ENCODE measurements at places on chromosomes 4 and X.
A peak's percentile ranks its signal among the peaks of the same experiment; 100 is the strongest.

DNA sequence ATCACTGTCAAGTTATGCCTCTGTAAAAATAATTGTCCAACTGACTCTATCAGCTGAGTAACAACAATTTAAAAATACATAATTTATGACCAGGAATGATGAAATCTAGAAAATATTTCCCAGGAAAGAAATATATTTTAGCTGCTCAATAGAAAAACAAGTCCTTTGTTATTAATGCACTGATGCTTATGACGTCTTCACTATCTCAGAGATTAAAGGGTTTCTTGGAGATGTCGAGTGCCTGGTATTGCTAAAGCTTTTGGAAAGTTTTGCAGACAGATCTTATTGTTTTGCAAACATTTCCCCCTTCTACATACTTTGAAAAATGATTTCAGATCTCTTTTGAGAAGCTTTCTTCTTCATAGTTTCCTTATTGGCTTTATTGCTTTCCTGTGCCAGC lies 154.6 kb upstream of the RPS6KA3 start:
- no peak for DNase-seq

DNA sequence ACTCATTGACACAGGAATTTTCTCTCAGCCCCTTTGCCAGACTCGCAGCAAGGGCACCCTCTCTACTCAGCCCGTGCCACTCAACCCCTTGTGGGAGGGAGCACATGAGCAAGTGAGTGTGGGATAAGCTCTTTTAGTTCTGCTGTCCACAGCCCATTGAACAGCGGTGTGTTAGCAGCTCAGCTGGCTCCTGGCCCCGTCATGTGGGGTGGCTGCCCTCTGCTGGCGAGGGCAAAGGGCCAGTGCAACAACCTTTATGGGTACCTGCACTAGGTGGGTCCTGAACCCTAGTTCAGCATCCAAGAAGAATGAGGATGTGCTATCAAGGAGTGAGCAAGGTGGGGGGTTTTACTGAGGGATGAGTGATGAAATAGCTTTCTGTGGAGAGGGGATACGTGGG lies 85.0 kb upstream of the ZNF81 start:
- peak; percentile 0 for DNase-seq

DNA sequence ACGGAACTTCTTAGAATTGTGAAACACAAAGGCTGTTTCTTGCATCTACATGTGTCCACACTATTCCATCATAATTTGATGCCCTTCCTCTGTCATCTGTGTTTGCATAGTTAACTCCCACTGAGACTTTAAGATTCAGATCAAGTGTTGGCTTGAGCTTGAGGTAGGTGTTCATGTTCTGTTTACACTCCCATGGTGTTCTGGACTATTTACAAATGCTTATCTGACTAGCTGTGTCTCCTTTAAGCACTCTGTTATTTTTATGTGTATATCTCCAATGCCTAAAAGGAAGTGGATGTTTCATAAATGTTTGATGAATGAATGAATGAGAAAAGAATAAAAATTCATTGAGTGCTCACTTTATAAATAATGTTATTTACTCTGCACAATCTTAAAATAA lies 622.7 kb downstream of the RAB28 start:
- no peak for DNase-seq

GRCh38 chr4:81664079-81664478 lies 192.4 kb upstream of the RASGEF1B start:
- DNase-seq = no peak

- no peak for DNase-seq
Measured at GRCh38 chr4:20251796-20252655, at the start of gene SLIT2. SLIT2 (plus strand) TSS chr4:20251905; CDS start chr4:20253816, 1,911 bp downstream.

- no peak for DNase-seq
Measured at GRCh38 chr4:39608451-39608850, 30.2 kb downstream of the SMIM14 start.

DNA sequence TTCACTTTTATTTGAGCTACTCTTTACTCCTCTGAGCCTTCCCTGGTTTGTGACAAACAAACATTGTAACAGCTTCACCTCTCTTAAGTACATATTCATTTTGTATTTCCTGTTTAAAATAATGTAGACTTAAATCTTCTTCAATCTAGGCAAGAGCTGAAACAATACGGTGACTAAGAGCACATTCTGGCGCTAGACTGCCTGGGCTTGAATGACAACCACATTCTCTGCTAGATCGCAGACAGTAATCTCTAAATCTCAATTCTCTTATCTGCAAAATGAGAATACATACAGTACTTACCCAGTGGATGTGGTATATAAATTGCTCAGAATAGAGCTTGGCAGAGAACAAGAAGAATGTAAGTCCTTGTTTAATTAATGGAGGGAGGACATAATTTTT lies 144.8 kb downstream of the ARAP2 start:
- DNase-seq = no peak

GRCh38 chrX:19824603-19825002 lies 62.8 kb downstream of the SH3KBP1 start:
- no peak for DNase-seq

DNA sequence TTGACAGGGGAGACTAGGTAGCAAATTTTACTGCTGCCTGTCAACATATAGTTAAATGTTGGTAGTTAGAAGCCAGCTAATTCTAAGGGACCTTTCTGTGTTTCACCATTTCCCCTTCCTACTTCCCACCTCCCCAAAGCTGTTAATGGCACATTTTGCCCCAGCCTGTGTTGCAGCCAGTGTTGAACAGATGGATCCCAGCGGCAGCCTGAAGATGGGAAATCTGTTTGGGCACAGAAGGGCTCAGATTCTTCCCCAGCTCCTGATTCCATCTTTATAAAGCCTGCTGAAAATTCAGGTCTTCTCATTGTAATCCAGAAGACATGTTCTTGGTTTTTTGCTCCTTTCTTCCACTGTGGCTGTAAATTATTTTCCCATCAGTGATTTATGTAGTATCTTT lies 89.0 kb downstream of the SPRY1 start:
- DNase-seq = peak; percentile 8

DNA sequence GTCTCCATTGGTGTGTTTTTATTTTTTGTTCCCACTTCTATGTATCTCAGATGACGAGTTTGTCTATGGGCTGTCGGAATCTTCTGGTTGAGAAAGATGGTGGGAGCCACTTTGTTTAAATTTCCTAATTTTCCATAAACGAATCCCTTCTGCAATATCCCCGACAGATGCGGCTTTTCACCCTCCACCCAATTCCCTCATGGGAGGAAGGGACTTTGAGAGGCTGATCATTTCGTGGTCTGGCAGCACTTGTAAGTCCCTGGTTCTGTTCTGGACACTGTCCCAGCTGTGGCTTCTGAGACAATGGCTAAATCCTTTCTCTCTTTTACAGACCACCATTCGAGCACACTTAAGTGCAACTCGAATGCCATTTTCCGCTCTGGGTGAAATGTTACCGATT lies 72.2 kb upstream of the PUDP start:
- no peak for DNase-seq

DNA sequence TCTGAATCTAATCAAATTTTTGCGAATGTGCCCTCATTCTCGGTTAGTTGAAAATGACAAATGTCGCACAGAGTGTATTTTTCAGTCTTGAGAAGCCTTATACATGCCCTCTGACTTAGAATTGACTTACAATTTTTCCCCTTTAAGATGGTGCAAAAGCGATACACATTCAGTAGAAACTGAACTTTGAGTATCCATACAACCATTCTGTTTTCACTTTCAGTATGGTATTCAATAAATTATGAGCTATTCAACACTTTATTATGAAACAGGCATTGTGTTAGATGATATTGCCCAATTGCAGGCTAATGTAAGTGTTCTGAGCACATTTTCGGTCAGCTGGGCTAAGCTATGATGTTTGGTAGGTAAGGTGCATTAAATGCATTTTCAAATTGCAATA lies 43.4 kb downstream of the SLC9A7 start:
- DNase-seq = no peak

DNA sequence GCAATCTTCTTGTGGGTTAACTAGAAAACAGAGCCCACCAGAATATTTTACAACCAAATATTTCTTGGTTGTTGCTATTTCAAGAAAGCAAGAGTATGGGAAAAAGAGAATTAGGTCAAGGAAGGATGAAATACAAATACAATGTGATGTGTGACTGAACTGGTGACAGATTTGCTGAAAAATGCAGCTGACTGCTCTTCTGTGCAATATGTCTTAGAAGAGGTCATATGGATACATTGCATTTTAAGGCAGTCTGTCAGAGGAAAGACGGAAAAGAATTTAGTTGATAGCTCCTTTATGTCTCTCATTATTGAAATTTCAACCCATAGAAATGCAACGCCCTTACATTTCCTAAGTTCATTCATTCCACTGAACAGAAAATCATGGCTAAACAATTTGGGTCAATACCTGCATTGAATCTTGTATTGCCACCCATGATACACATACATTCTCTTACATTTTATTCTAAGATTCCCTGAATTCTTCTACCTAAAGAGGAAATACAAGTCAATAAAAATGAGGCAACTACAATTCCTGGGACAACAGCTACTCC lies 423.1 kb downstream of the ADAM29 start:
- DNase-seq = no peak

GRCh38 chr4:65538571-65538970 lies 131.7 kb downstream of the EPHA5 start:
- no peak for DNase-seq

DNA sequence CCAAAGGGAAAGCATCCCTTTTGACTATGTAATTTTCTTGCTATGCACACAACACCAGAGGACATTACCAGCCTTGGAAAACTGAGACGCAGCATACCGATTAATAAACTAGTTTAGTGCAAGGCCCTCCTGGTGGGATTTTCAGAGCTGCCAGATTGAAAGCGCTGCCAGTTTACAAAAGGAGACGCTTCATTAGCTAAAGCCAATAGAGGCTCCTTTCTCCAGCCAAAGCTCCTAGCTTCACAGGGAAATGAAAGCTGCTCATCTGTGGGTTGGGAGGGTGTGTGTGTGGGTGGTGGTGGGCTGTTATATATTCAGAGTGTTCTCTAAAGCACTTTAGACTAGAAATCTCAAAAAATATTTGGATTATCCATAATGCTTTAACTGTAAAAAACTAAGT lies 32.4 kb downstream of the SPANXN4 start:
- DNase-seq = no peak

DNA sequence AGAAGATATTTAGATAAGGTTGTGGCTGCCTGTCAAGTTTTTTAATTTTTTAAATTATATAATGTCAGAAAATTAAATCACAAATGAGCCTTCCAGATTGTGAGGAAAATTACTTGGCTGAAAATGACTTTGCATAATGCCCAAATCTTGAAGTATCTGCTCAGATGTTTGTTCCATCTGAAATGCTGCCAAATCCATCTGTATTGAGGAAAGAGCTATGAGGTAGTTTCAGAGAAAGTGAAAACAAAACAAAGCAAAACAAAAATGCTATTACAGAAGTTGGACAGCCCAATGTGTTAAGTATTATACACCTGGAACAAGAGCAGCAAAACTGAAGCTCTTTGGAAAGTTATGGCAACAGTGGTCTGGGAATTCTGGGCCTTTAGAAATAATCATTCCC lies 23.3 kb upstream of the GUCY1B1 start:
- no peak for DNase-seq

DNA sequence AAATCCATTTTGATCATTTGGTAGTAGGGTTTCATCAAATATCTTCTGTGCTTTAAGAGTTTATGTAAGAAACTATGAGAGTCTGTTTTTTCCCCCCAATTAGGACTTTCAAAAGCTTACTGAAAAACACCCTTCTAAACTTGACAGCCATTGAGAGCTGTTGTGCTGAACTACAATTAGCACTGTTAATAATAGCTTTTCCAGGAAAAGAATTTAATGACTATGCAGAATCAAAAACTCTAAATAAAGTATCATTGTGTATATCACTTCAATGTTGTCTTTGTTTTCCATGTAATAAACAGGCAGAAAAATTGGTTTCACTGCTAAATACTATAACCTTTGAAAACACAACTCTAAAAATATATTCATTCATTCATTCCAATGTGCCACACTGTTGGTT lies 121.4 kb upstream of the PDE5A start:
- DNase-seq = no peak

GRCh38 chr4:15149839-15150592 lies 147.7 kb downstream of the CPEB2 start:
- no peak for DNase-seq

DNA sequence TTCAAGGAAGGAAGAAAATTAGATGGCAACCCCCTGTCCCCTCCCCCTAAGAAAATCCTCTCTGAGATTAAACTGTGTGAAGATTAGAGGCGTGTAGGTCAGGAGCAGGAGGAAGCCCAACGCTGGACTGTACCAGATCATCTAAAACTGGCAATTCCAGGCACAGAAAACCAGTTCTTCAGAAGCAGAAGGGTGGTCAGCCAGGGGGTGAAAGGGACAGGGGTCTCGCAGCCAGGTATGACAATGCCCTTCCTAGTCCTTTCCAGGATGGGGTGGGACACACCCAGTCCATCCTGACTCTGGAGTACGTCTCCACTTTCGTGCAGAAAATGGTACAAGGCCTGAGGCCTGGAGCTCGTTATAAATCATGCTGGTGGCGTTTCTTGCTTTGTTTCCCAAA lies 3.3 kb upstream of the RHOH start:
- DNase-seq = no peak

- peak; percentile 0 for DNase-seq
Measured at GRCh38 chr4:44425614-44426208, 22.9 kb downstream of the KCTD8 start.

GRCh38 chr4:23923141-23923540 lies 33.3 kb upstream of the PPARGC1A start:
- no peak for DNase-seq

DNA sequence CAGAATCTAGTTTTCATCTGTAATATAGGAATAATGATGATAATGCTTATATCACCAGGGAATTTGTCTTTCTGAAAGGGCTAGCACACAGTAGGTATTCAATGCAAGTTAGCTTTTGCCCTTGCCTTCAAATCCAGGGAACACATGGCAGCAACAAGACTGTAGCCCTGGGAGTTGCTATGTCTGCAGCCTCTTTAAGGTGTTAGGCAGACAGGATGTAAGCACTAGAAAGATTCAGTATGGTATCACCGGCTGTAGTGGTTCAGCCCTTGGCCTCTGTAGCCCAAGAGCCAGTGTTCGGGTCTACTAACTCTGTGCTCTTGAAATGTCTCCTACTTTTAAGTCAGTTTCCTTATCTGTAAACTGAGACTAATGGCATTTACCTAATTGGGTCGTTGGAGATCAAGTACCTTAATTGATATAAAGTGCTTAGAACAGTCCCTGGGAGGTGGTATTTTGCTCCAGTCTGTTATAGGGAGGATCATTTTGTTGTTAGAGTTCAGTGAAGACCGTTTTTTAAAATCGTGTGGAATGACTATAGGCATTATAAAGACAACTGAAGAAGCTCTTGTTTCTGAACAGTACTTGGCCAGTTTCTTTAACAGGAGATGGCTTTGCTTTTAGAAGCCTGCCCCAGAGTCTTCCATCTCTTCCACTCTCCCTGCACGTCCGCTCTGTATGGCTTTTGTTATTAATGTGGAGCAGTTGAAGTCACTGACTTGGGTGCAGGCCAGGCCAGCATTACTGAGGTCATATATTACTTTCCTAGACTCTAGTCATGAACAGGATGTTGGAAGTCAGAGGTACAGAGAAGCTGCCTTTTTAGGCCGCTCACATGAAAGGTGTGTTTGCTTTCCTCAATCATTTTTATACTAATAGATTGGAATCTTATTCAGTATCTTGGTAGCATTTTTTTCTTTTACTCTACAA lies 44.8 kb downstream of the GAB1 start:
- no peak for DNase-seq
